RCC 7860 (cell line): ENCODE measurements at places on chromosomes 16 and 17.

DNA sequence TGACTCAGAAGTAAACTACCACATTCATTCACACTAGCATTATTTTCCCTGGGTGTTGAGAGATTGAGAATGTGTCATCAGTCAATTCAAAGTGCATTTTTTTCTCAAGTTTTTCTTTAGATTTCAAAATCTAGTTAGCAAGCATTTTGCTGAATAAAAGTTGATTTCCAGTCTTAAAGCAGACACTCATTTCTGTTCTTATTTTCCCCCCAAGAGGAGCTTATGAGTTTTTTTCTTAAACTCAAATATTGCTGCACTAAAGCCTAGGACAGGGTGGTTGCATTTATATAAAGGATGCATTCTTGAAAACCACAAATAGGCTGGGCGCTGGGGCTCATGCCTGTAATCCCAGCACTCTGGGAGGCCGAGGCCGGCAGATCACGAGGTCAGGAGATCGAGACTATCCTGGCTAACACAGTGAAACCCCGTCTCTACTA is 15.3 kb downstream of the CDH3 start:
- DNase-seq = no peak

DNA sequence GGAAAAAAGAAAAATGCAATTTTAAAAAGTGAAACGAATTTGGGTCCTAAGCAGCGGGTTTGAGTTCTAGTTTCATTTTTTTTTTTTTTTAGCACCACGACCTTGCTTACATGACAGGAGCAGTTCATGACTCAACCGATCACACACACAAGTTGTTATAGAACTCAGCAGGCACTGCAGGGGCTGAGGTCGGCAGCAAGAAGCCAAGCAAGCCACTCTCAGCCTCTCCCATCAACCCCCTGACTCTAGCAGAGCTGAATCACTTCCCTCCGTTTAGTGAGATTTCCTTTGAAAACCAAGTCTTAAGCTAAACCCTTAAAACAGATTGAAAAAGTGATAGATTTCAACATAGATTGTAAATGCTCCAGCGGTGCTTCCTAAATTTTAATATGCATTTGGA is 520.8 kb downstream of the HAPSTR1 start:
- no peak for DNase-seq

- DNase-seq = peak; percentile 81
These were observed 805 bp upstream of the ORAI3 start for GRCh38 chr16:30947859-30948666.

DNA sequence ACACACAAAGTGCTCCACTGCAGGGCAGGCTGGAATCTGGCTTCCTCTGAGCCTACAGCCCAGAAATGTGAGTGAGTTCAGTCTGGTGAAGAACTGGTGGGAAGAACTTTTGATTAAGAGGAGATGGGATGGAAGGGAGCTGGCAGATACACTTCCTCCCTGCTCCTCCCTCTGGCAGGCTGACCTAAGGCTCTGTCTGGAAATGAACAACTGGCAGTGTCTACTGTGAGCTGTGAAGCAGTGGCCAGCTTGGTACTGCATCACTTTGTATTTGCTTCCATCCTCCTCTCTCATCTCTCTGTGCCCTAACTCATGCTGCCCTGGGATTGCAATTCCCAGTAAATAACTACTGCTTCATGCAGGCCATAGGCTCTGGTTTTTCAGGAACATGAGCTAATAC is 45.6 kb downstream of the MAF start:
- no peak for DNase-seq

DNA sequence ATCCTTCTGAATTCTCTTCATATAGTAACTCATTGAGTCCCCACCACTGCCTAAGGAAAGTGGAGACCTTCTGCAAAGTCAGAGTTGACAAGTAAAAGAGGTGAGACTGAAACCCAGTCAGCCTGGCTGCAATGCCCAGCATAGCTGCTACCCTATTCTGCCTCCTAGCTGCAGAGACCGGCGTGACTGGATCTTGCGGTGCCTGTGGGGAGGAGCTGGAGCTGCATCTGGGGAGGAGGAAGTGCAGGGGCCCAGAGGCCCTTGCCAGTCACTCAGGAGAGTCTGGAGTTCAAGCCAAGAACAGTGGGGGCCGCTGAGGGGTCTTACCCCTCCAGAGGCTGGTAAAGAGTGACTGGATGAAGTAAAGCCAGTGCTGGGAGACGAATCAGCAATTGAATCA is 35.0 kb upstream of the ZNF423 start:
- no peak for DNase-seq

GRCh38 chr17:65503557-65503956 is 57.9 kb downstream of the AXIN2 start:
- DNase-seq = no peak

GRCh38 chr17:67891481-67892119 is 66.3 kb downstream of the BPTF start:
- no peak for DNase-seq

- no peak for DNase-seq
These were observed 26.5 kb downstream of the ZSWIM7 start for GRCh38 chr17:15973016-15973415.

GRCh38 chr17:65017207-65017774 is 39.2 kb downstream of the GNA13 start:
- DNase-seq = no peak

DNA sequence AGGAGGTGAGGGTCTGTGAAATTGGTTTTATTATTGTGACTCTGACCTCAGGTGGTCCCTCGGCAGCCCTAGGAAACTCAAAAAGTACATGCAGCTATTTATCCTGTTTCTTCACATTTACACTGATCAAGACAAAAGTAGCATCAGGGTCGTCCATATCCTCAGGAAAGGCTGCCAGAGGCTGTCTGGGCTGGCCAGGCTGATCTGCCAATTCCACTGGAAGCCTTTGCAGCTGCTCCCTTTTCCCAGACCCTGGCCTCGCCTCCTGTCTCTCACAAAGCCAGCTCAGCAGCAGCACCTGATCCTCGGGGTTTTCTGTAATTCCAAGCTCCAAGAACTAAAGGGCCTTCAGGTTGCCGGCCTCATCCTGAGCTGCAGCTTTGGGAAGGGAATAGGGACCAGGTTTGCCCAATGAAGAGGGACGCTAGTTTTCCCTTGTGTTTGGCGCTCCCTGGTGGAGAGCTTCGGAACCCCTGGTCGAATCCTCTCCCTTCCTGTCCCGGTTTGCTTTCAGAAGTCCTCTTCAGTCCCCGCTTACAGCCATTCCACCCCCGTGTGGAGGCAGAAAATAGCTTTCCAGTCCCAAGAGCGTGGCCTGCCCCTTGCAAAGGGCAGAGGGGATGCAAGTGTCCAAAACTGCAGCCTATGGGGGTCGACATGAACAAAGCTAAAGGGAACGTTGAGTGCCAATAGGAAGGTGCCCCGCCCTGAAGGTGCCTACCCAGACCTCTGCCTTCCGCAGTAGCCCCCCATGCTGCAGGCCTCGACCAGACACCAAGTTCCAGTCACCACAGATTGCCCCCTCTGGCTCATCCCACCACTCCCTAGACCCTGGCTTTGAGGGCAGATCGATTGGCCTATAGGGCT is 13.4 kb downstream of the MFSD6L start:
- no peak for DNase-seq

GRCh38 chr17:1714980-1715802 is 5.0 kb upstream of the TLCD2 start:
- peak; percentile 80 for DNase-seq

- no peak for DNase-seq
These were observed 8.9 kb downstream of the CCP110 start for GRCh38 chr16:19532601-19533000.

GRCh38 chr16:2799859-2800226 is 1.6 kb downstream of the PRSS41 start:
- no peak for DNase-seq

GRCh38 chr16:60261425-60261824 is 1527.3 kb upstream of the GOT2 start:
- DNase-seq = no peak

GRCh38 chr16:47310792-47311211 is 150.1 kb downstream of the ITFG1 start:
- no peak for DNase-seq

GRCh38 chr16:73669535-73670274 is 621.8 kb upstream of the ZFHX3 start:
- no peak for DNase-seq

DNA sequence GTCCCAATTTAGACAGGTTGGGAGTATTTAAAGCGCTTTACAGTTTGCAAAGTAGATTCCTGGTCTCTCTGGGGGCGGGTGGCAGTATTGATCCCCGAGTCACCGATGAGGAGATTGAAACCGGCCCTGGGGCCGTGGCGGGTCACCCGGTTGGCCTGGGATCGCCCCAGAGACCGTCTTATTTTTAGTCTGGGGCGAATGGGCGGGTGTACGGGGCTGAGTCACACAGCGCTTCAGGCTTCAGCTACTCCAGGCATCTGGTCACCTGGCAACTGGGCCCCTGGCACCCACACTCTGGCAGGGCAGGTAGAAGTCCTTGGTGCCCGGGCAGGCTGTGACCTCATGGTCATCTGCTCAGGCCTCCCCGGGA is 669 bp downstream of the MIEF2 start:
- peak; percentile 81 for DNase-seq

GRCh38 chr16:546909-547770 is 13.1 kb upstream of the PRR35 start:
- no peak for DNase-seq

- no peak for DNase-seq
These were observed 53.5 kb upstream of the AKTIP start for GRCh38 chr16:53556521-53556920.

DNA sequence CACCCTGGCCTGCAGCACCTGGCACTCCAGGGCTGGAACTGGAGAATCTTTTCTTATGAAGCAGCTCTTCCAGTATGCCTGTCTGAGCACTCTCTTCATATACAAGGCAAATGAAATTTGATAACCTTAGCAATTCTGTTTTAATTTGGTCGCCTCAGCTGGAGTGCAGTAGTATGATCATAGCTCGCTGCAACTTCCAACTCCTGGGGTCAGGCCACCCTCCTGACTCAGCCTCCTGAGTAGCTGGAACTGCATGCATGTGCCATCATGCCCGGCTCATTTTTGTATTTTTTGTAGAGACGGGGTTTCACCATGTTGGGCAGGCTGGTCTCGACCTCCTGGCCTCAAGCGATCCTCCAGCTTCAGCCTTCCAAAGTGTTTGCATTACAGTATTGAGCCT is 140.8 kb upstream of the CHMP6 start:
- no peak for DNase-seq

GRCh38 chr17:81481815-81482505 is 30.6 kb downstream of the ACTG1 start:
- DNase-seq = no peak

GRCh38 chr17:42308446-42308845 is 20.1 kb downstream of the STAT5A start:
- DNase-seq = no peak

DNA sequence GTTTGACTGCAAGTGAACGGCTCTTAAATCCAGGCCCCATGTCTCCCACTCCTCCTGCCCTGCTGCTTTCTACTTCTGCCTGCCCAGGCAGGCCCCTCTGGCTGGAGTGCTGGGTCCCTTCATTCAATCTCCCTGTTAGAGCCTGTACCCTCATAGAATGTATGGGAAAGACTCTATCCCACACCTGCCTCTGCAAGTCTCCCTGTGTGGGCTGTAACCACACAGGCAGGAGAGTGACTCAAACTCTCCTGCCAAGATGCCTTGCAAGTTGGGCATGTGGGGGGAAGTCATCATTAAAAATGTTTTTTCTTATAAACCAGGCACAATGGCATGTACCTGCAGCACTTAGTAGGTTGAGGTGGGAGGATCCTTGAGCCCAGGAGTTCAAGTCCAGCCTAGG is 77.5 kb downstream of the PLXDC1 start:
- DNase-seq = no peak

GRCh38 chr17:76381633-76382350 is 2.6 kb upstream of the SPHK1 start:
- no peak for DNase-seq

- peak; percentile 62 for DNase-seq
These were observed 11.0 kb downstream of the P3H4 start for GRCh38 chr17:41800601-41801373.

- no peak for DNase-seq
These were observed 26.9 kb downstream of the USP43 start for GRCh38 chr17:9672266-9672665.

- DNase-seq = no peak
These were observed 20.9 kb downstream of the SOST start for GRCh38 chr17:43737722-43738121.

GRCh38 chr17:48068491-48068961 is 20.4 kb downstream of the NFE2L1 start:
- DNase-seq = no peak

DNA sequence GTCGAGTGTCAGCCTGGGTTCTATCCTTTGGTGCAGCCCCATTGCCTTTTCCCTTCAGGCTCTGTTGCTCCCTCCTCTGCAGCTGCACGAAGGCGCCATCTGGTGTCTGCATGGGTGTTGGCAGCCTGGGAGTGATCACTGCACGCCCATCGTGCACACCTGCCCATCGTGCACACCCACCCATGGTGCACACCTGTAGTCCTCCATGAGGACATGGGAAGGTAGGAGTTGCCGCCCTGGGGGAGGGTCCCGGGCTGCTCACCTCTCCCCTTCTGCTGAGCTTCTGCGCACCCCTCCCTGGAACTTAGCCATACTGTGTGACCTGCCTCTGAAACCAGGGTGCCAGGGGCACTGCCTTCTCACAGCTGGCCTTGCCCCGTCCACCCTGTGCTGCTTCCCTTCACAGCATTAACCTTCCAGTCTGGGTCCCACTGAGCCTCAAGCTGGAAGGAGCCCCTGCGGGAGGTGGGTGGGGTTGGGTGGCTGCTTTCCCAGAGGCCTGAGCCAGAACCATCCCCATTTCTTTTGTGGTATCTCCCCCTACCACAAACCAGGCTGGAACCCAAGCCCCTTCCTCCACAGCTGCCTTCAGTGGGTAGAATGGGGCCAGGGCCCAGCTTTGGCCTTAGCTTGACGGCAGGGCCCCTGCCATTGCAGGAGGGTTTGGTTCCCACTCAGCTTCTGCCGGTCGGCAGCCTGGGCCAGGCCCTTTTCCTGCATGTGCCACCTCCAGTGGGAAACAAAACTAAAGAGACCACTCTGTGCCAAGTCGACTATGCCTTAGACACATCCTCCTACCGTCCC is 2.9 kb downstream of the CTRL start:
- peak; percentile 60 for DNase-seq

DNA sequence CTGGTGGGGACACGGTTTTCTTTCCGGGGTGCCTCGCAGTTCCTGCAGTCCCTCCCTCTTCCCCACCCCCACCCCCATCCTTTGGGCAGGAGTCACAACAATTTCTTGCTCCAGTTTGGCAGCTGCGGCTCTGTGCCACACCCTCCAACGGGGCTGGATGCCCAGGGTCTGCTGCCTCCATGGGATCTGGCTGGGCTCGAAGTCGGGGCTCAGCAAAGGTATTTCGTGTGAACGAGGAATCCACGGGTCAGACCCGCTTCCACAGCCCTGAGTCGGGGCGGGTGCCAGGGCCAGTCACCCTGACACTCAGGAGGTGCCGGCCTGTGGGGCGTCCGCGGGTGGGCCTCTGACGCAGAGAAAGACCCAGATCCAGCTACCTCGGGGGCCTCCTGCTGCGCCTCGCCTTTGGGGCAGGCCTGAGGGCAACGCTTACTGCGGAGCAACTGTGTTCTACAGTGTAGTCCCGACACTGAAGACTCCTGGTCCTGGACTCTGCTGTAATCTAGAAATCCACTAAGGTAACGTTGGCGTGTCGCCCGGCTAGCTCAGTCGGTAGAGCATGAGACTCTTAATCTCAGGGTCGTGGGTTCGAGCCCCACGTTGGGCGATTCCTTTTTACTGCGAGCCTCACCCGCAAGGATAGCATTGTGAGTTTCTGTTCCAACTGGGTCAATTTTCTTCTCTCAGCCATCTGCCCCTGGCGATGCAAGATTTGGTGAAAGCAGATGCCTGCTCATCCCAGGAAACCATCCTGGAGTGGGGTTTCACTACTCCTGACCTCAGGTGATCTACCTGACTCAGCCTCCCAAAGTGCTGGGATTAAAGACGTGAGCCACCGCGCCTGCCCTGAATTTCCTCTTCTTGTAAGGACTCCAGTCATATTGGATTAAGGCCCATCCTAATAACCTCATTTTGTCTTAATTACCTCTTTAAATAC is 12.6 kb upstream of the OR1F1 start:
- peak; percentile 85 for DNase-seq
